ENCODE measurements at places on chromosomes 2 and 18. TPM values are rescaled to one million over a fixed set of nuclear protein-coding genes. Genes with fewer than 3 reads are reported as not detected.

Gene TDRD15
- not detected for total RNA-seq

DNA sequence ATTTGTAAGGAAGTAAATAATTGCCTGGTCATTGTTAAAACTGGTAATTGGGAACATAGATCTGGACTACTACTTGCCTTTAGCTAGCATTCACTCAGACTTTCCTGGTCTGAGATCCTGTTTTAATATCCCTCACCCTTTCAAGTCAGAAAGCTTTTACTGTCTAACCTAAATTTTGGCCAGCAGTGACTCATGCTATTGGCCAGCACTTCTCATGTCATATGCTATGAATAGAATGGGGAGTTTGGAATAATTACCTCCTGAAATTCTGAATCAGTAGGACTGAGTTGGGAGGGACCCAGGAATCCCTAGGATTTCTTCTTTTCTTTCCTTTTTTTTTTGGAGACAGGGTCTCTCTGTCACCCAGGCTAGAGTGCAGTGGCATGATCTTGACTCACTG lies 19.3 kb downstream of the STK36 start:
- no peak for DNase-seq

- no peak for DNase-seq
These were observed 71.0 kb downstream of the STK39 start for GRCh38 chr2:168176402-168176801.

DNA sequence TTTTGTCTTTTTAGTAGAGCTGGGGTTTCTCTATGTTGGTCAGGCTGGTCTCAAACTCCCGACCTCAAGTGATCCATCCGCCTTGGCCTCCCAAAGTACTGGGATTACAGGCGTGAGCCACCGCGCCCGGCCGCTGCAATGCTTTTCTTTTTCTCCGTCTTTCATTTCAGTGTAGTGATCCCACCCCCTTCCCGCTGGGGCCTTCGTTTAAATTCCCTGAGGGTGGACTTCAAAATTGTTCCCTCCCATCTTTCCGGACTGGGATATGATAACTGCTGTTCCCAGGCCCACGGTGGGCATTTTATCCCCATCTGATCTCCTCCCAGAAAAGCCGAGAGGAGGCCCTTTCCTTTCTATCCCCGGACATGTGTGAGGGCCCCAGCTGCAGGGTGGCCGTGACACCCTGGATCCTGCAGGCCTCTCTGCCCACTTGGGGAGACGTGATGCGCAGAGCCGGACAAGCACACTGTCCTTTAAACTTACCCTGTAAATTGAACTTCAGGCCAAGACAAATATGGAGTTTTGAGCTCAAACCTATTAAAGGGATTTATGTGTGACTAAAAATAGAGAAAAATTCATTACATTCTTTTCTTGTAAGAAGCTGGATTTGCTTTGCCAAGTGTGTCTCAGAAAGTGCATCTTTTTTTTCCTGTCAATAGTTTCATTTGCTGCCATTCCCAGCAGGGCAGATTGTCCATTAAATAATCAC lies 54.5 kb upstream of the AFF3 start:
- DNase-seq: no peak

DNA sequence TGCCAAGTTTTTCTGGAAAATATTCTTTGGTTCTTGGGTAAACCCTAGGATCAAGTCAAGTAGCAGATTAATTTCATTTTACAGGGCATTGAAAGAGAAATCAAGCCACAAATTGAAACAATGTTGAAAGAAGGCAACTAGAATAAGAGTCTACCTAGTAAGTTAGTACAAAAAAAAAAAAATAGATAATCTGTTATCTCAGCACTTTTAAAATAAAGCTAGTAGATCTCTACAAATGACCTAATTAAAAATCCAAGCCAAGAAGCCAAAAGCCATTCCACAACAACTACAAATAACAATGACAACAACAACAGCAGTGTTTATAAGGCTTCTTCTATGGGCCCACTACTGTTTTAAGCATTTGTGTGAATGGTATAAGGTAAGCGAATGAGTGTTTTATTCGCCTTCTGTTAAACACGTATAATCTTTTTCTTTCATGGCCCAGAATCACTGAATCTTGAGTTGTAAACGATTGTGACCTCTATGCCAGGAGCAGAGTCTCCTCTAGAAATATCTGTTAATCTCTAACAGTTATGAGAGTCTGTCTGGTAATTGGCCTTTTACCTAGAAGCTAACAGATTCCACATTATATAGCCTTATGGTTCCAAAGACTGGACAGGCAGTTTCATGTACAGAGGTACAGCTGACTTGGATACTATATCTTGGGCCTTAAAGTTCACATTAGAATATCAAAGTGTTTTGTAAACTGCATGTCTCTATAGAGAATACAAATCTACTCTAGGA lies 28.6 kb upstream of the CUL3 start:
- DNase-seq: no peak

DNA sequence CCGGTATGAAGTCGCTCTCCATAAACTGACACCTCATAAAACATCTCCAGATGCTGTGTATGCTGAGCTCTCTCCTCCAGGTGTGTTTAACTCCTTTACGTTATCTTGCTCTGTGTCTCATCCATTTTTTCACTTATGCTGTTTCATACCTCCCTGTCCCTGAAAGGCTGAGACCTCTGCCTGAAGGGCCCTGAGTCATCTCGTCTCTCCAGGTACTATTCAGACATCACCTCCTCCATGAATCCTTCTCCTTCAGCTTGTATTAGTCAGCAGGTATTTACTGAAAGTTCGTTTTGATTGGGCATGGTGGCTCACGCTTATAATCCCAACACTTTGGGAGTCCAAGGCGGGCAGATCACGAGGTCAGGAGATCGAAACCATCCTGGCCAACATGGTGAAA lies 244.5 kb upstream of the EPHA4 start:
- DNase-seq: no peak

Gene NDC80
- total RNA-seq: 25.7 TPM

Gene RAPH1
- total RNA-seq: 116 TPM

Gene LRRTM4
- total RNA-seq: not detected

Gene ARL5A
- 99.1 TPM for total RNA-seq

- no peak for DNase-seq
These were observed 905 bp downstream of the TTLL4 start for GRCh38 chr2:218711550-218711929.

DNA sequence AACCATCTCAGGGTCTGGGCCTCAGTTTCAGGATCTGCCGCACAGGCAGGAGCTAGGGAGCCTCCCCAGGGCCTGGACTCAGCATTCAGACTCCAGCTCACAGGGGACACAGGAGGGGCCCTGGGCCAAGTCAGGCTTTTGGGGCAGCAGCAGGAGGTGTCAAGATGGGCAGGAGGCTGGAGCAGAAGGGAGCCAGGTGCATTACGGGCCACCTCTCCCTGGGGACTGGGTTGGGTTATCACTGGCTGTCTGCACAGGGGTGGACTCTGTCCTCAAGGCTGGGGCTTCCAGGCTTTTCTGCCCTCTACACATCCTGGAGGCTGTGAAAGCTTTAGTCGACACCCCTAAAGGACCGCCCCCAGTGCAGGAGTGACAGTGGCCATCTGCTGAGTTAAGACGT lies 20.0 kb downstream of the AQP12A start:
- no peak for DNase-seq

GRCh38 chr2:46689993-46690392 lies 210.6 kb downstream of the TMEM247 start:
- no peak for DNase-seq

- no peak for DNase-seq
These were observed 297.7 kb downstream of the NCKAP5 start for GRCh38 chr2:133270550-133270949.

- DNase-seq: no peak
These were observed 365.7 kb upstream of the FANCL start for GRCh38 chr2:58606799-58607198.

Gene GALNT3
- 80.8 TPM for total RNA-seq

- DNase-seq: no peak
These were observed 294.9 kb downstream of the SOX11 start for GRCh38 chr2:5986801-5987787.

Gene C2orf15
- 5.1 TPM for total RNA-seq

Gene UCN
- 6.7 TPM for total RNA-seq

All from stomach (tissue), 19 donors.